Stimulated activated CD4-positive, alpha-beta T cell treated with anti-CD3 and anti-CD28 coated beads, TNF-alpha, amount 100 ng/mL, for 1 hour (primary cell): ENCODE measurements at places on chromosomes 3 and 15.

DNA sequence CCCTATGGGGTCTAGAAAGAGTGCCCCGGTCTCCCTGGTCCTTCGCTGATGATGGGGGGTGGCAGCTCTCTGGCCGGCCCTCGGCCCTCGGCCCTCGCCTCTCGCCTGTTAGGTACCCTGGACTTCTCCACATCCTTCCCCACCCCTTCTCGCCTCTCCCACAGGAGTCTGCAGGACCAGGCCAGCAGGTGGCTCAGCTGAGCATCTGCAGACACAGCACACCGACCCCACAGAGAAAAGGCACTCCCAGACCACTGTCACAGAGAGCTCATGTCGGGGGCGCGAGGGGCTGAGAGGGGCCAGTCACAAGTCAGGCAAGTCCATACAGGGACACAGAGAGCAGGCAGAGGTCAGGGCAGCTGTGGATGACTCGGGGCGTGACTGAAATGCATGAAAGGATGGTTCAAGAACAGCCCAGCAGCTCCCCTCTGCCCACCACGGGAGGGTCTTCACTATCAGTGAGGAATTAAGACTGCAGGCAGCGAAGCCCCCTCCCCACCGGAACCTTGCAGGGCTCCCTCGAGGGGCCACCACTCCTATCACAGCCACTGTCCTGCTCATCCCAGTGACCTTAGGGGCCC, 181.7 kb upstream of the NSMCE3 start:
- DNase-seq, result no peak

GRCh38 chr3:141434255-141434654, 52.6 kb upstream of the RASA2 start:
- DNase-seq, result no peak

DNA sequence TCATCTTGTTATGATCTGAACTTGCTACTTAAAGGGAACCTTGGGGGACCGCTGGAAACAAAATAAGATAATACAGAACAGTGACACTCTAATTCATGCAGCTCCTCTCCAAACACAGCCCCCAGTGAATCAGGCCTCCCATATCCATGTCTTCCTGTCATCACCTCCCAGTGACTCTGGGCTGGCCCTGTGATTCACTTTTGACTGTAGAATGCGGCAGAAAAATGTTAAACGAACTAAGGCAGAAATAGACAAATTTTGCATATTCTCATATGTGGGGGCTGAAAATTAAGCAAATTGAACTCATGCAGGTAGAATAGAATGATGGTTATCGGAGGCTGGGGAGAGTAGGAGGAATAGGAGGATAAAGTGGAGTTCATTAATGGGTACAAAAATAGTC, 20.2 kb upstream of the GADL1 start:
- DNase-seq, result no peak

DNA sequence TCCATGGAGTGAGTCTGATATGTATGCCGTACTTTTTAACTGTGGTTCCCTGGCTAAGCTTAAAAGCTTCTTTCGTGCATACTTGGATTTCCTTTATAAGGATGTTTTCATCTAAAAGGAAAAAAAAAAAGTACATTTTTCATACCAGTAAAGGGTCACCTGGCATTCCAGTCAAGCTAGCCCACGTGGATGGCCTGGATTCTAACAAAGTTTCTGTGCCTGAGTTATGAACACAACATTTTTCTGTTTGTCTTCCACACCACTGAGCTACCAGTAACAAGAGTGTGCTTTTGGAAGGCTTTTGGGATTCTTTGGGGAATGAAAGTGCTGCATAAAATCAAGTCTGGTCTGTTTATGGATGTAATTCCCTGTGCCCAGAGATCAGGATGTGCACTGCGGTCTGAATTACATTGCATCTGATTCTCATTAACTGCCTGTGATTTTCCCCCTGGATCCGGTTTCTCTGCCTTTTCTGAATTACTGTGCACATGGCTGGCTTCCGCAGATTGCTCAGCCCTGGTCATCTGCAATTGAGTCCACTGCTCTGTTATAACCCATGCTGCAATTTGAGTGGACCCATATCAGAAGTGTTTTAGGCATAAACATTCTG, 38.2 kb upstream of the MAGI1 start:
- DNase-seq, result no peak

DNA sequence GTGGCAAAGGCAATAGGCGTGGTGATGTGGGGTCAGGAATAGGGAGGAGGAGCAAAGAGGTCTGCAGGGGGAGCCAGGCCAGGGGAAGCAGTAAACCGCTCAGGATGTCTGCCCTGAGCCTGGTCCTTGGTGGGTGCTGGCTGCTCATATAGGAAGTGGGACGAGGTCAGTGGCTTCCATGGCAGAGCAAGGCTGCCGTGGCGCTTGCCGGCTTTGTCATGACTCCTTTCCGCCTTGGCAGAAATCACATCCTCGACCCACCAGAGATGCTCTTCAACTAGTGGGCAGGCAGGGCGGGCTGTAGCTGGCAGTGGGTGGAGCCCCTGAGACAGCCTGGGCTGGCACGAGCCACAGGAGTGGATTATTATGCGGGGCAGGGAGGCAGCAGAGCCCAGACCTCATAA, 13.1 kb upstream of the SKOR1 start:
- no peak for DNase-seq

- DNase-seq, result no peak
Observed at GRCh38 chr3:136042608-136043221, 77.2 kb downstream of the PPP2R3A start.

DNA sequence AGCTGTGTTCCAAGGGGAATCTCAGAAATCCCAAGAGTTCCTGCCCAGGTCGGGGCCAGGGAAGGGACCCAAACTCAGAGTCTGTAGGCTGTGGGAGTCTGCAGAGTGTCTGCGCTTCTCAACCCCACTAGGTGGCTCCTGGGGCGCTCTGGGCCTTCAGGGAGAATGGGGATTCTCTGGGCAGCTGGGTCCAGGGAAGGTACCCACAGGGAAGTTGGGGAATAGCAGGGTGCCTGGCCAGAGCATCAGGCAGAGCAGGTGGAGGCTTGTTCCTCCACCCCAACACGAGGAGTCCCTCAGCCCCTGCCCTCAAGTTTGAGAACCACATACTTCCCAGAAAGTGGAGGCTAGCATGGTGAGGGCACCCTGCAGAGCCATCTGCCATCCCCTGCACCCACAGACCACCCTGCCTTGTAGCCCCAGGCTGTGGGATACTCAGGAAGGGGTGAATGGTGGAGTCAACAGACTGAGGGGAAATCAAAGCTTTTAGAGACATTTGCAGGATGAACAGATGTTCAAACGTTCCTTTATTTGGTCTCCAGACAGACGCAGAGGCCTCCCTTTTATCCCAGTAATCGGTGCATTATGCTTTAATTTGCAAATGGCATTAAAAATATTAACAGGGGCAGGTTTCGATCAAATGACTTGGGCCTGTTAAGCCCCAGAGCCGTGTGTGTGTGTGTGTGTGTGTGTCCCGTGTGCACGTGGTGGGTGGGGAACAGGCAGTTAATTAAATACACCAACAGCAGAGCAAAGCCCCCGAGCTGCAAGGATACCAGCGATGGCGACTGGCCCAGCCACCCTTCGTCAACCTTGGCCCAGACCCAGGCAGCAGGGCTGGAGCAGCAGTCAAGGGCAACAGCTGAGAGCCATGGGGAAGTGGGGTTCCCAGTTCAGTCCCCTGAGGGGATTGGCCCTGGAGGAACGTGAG, 57.7 kb downstream of the DNAJB8 start:
- no peak for DNase-seq

DNA sequence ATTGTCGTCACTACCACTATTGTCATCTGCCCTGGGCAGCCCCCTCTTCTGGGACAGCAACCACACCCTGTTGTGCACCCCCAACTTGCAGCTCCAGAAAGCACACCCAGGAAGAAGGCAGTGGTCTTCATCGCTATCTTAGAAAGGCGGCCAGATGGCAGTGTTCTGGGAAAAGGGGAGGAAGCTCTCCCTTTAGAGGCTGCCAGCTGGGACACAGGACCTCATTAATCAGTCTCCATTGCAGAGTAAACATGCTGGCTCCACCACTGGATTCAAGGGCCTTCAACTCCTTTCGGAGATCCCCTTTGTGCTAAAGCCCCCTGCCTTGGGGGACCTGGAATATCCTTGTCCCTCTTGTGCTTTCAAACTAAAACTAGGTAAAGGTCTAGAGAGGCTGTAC, 199.3 kb upstream of the LINGO1 start:
- DNase-seq, result no peak

- DNase-seq, result no peak
Observed at GRCh38 chr3:95334461-95334860, 1271.6 kb downstream of the NSUN3 start.

- DNase-seq, result no peak
Observed at GRCh38 chr3:37050282-37050681, 57.0 kb downstream of the MLH1 start.

DNA sequence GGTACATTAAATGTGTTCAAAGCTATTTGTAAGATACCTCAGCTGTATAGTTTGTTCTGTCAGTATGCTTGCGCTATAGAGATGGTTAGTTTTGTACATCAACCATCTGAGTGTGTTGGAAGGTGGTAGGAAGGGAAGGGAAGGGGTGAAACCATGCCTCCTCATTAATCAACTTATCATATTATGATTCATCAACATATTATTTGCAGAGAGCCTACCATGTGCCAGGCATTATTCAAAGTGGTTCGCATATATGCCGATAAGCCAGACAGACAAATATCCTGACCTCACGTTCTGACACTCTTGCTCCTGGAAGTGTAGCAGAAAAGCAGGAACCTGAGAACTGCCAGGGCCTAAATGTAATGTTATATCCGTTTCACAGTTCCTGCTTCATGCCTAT, 248.1 kb upstream of the NR2E3 start:
- DNase-seq, result no peak

GRCh38 chr3:69120879-69121464, 1.4 kb downstream of the LMOD3 start:
- peak; percentile 57 for DNase-seq

DNA sequence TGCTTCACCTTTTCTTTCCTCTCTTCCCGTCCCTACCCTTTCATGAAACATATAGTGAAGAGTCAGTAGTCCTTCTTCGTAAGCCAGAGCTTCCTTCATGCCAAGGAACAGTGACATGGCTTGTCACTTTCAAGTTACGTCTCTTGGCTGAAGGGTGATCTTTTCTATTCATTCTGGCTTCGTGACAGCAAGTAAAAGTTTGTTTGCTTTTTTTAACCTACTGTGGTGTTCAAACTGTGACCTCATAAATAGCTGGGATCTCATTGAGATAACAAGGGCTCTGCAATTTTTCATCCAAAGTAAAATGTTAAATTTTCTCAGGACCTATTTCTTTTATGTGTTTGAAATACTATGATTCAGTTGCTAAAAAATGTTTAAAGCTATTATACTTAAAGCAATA, 10.5 kb downstream of the CDIN1 start:
- no peak for DNase-seq

DNA sequence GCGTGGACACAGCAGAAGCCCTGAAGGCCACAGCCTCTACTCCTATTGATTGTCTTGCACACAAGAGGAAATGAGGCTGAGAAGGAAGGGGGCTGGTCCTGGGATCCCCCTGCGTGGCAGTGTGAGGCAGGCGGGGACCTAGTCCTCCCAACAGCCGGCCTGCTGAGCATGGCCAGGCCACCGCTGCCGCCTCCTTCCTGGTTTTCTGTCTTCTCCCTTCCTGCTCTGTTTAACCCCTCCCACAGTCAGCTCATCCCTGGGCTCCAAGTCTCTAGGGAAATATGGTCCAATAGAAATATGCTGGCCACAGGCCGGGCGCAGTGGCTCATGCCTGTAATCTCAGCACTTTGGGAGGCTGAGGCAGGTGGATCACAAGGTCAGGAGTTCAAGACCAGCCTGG, 42.1 kb upstream of the HES1 start:
- no peak for DNase-seq

GRCh38 chr3:167814441-167814951, 79.0 kb downstream of the SERPINI1 start:
- no peak for DNase-seq

DNA sequence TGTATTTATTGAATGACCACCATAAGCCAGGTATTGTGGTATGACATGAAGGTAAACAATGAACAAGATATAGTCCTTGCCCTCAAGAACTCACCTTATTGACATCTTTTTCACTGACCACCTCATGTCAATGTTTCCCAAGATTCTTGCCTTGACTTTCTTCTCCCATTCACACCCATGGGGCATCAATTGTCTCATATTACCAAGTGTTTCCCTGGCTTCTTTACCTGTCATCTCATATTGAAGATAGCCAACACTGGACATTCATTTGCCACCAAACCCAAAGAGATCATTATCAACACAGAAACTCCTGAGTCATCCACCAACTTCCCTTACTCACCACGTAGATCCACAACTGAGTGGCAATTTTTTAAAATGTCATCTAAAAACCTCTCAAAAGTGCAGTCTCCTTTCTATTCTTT, 2.2 kb downstream of the EFHB start:
- DNase-seq, result no peak

DNA sequence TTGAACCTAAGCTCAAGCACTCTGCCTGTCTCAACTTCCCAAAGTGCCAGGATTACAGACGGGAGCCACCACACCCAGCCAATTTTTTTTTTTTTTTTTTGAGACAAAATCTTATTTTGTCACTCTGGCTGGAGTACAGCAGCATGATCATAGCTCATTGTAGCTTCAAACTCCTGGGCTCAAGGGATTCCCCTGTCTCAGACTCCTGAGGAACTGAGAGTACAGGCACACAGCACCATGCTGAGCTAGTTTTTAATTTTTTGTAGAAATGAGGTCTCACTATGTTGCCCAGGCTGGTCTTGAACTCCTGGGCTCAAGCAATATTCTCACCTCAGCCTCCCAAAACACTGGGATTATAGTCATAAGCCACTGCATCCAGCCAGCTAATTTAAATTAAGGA, 36.8 kb upstream of the SUCLG2 start:
- DNase-seq, result no peak

GRCh38 chr3:66497288-66497984, 3.4 kb downstream of the LRIG1 start:
- no peak for DNase-seq

DNA sequence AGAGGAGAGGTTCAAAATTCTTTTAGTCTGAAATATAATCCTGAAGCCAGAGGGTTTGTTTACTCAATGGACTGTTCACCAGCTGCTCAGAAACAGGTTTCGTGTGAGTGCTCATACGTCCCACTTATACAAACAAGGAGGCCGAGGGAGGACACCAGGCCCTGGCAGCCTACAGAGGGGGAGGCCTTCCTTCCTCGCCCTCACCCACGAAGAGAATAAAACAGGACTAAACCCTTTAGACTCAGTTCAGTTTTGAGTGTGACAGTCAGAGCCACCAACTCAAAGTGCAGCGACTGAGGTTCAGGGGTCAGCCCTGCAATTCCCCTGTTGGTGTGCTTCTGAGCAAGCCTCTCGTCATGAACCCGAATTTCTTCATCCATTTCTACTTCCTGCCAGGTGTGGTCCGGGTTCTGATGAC, 17.3 kb downstream of the FAM174B start:
- DNase-seq, result no peak

- DNase-seq, result no peak
Observed at GRCh38 chr15:87949575-87950223, 306.8 kb downstream of the NTRK3 start.

- DNase-seq, result no peak
Observed at GRCh38 chr3:135982404-135982761, 16.9 kb downstream of the PPP2R3A start.
